ENCODE measurements at places on chromosomes 12 and 14.
A peak's percentile ranks its signal among the peaks of the same experiment; 100 is the strongest.

DNA sequence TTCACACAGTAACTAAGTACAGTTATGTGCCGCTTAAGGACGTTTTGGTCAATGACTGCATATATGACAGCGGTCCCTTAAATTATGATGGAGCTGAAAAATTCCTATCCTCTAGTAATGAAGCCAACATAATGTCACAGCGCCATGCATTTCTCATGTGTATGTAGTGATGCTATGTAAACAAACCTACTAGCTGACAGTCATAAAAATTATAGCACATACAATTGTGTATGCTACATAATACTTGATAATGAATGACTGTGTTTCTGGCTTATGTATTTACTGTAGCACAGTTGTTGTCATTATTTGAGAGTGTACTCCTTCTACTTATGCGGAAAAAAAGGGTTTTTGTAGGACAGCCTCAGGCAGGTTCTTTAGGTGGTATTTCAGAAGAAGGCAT is 99.7 kb downstream of the DACT1 start:
- DNase-seq: no peak

DNA sequence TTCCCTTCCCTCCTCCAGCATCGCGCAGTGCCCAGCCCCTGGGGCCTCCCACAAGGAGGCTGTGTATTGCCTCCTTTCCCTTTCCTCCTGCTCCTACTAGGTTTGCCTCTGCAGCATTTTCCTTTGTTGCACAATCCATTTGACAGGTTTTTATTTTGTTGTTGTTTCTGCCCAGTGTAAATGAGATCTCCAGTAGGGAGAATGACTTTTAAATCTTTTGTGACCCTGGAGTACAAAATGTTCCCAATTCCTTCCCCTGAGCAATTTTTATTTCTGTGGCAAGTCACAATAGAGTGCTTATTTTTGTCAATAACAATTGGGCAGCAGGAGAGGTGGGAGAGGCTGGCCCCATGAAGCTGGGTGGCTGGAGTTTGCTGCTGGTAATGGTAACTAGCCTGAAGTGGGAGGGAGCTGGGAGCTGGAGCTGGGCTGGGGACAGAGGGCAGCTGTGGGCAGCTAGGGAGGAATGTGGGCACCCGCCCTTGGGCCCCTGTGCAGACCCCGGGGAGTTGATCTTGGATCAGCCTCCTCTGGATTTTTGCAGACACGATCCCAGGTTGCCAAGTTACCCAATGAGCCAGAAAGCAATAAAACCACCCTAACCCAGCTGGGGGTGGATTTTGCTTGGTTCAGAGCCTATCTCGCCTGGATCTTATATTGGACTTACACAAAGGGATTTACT is 160.1 kb downstream of the KTN1 start:
- no peak for DNase-seq

GRCh38 chr12:6824901-6825381 is 3.3 kb upstream of the P3H3 start:
- peak; percentile 55 for DNase-seq

GRCh38 chr12:27781680-27782079 is 1.6 kb upstream of the MANSC4 start:
- DNase-seq: no peak

GRCh38 chr14:73755434-73756014 is 41.3 kb upstream of the PNMA1 start:
- no peak for DNase-seq

- DNase-seq: peak; percentile 51
These were observed 89.6 kb downstream of the ARF6 start for GRCh38 chr14:49982501-49982951.

DNA sequence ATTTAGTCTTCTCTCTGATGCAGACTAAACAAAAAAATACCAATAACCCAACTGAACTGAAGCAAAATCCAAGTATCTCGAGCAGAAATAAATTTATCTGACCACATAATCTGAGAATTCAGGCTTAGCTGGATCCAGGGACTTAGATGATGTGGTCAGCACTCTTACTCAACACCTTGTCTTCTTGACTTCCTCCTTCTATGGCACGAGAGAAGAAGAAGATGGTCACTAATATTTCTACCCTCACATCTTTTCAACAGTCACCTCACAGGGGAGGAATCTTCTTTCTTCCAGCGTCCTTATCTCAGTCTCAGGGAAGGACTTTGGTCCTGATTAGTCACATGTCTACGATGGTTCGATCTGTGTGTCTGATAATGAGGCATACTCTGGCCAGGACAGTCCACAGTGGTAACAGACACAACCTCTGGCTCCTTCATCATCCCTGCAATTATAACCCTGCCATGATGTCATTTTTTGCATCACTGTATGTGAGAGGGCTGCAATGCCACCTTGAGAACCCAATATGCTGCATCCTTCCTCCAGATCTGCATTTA is 15.8 kb downstream of the RGS6 start:
- no peak for DNase-seq

DNA sequence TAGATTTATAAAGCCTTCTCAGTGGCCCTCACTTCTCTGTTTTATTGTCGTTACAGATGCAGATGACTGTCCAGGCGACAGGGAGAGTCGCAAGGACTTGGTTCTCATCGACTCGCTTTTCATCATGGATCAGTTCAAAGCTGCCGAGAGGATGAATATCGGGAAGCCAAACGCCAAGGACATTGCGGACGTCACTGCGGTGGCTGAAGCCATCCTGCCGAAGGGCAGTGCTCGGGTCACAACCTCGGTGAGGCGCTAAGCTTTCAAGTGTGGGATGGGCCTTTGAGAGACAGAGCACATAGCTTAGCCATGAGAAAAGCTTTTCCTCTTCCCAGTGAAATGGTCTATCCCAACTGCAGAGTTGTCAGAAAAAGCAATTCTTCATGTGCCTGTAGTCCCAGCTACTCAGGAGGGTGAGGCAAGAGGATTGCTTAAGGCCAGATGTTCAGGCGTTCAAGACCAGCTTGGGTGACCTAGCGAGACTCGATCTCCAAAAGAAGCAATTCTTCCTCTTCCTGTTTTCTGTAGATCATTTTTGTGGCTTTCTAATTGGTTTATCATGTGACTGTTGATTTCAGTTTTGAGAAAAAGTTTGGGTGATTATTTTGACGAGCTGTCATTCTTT is 56.4 kb downstream of the EP400 start:
- no peak for DNase-seq

- DNase-seq: peak; percentile 93
These were observed 8.6 kb downstream of the SLC25A29 start for GRCh38 chr14:100297320-100298300.

GRCh38 chr12:126551869-126552268 is 1486.6 kb downstream of the AACS start:
- DNase-seq: no peak

DNA sequence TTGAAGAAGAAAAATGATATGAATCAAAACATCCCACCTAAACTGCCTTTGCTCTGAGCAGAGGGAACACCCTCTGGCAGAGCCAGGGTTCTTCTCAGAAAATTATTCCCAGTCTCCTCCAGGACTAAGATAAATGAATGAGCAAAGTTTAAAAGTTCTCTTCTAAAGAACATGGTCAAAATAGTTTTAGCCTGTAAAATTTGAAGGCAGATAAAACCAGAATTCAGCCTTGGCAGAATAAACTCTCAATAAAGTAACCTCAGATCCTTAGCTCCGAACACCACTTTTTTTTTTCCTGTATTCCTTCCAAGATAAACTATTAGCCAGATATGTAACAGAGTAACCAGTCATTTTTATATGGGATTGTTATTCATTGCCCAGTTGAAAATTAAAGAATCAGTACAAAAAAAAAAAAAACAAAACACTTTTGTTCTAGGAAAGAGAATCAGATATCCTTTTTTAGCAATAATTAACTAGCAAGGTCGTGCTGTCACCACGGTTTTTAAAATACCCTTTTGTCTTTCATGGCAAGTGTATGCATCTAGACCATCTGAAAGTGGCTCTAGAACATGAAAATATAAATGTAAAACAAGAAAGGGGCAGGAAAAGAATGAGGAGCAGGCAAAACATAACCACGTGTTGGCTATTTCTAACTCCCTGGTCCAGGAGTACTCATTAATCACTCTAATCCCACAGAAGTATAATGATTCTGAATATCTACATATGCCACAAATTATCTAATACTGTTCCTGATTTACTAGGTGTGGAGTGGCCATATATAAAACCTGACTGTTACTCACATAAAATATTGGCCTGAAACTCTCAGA is 60.8 kb downstream of the CAPZA3 start:
- no peak for DNase-seq
